ENCODE measurements at places on chromosomes 6 and 20. TPM values are rescaled to one million over a fixed set of nuclear protein-coding genes. Genes with fewer than 3 reads are reported as not detected.

Gene FOXF2
- 1.2 TPM for total RNA-seq

Gene ECT2L
- not detected for total RNA-seq

Gene HLA-DMA
- total RNA-seq: 27.7 TPM

Gene GJA1
- total RNA-seq: 261 TPM

Gene WFDC9
- total RNA-seq: not detected

Gene PRDM13
- not detected for total RNA-seq

Gene RUNX2
- 13.0 TPM for total RNA-seq

Gene UNC5CL
- 0.25 TPM for total RNA-seq

Gene PKHD1
- 0.49 TPM for total RNA-seq

Gene HMGCLL1
- 1.7 TPM for total RNA-seq

Gene SLC35F1
- total RNA-seq: 2.7 TPM

Gene SPATS1
- not detected for total RNA-seq

Gene SPTLC3
- total RNA-seq: 5.9 TPM

Gene TRIM40
- total RNA-seq: not detected

All from vagina (tissue), 2 donors.